ENCODE measurements at places on chromosomes 4 and X.
A peak's percentile ranks its signal among the peaks of the same experiment; 100 is the strongest.

- DNase-seq: no peak
Measured at GRCh38 chr4:7124689-7125442, 57.0 kb upstream of the GRPEL1 start.

DNA sequence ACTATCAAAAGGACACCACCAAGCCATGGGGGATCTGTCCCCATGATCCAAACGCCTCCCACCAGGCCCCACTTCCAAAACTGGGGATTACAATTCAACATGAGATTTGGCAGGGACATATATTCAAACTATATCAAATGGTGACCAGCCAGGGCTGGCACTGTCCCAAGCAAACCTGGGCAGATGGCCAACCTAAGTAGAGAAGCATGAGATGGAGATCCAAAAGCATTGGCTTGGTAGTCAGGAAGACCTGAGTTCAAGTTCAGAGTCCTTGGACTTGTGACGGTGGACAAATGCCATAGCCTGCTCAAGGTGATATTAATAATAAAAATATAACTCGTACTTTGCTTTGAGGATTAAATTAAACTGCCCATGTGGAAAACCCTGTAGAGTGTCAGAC lies 79.2 kb upstream of the HS3ST1 start:
- DNase-seq: peak; percentile 28

GRCh38 chrX:47321386-47321785 lies 49.0 kb upstream of the ZNF157 start:
- DNase-seq: no peak

DNA sequence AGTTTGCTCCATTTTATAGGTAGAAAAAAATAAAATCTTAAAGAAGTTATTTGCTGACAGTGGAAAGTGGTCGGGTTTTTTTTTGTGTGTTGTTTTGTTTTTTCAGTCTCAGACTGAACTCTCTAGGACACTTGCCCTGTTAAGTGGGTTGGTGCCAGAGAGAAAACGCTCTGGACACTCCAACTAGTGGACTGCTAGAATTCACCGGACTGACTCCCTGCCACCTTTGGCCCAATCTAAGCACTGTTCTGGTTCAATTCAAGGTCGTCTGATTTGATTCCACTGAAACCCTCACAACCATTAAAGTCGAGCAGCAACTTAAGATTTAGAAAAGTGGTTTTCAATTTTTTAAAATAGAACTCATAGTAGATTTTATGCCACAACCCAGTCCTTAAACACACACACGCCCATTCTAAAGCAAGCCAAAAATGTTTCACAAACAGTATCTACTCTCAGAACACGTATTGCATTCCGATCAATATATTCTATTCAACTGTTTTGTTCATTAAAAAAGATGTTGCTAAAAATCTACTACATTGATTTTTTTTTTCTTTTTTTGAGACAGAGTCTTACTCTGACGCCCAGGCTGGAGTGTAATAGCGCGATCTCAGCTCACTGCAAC lies 27.3 kb downstream of the RWDD4 start:
- no peak for DNase-seq

- no peak for DNase-seq
Measured at GRCh38 chr4:125760201-125760819, 445.6 kb downstream of the FAT4 start.

DNA sequence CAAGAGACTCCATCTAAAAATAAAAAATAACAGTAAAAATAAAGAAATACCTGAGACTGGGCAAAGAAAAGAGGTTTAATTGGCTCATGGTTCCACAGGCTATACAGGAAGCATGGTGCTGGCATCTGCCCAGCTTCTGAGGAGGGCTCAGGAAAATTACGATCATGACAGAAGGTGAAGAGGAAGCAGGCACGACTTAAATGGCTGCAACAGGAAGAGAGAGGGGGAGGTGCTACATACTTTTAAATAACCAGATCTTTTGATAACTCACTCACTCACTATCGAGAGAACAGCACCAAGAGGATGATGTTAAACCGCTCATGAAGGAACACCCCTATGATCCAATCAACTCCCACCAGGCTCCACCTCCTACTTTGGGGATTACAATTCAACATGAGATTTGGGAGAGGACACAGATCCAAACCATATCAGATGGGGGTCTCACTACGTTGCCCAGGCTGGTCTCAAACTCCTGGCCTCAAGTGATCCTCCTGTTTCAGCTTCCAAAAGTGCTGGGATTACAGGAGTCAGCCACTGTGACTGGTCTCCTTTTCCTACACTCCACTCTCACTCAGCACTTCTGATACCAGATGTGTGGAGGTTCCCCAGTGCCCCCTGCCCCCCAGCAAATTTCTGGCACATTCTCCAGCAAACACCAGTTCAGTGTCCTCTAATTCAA lies 11.9 kb upstream of the ZNF157 start:
- DNase-seq: no peak

- DNase-seq: no peak
Measured at GRCh38 chrX:124395145-124395880, 49.0 kb downstream of the SH2D1A start.

DNA sequence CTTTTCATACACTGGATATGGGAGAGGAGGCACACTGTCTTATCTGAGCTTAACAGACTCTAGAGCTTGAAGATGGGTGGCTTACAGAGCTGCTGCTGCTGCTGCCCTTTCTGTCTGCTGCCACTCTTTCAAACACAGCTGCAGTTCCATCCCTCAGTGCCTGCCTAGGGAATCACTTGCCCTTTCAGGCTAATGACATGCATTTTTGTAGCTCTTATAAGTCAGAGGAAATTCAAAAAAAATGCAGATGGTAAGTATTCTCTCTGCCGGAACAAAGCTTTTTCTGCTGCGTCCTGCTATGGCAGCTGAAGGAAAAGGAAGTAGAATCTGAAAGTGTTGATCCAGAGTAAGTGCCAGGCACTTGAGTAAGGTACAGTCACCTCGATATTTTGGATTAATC lies 460.4 kb upstream of the DIAPH2 start:
- DNase-seq: no peak

DNA sequence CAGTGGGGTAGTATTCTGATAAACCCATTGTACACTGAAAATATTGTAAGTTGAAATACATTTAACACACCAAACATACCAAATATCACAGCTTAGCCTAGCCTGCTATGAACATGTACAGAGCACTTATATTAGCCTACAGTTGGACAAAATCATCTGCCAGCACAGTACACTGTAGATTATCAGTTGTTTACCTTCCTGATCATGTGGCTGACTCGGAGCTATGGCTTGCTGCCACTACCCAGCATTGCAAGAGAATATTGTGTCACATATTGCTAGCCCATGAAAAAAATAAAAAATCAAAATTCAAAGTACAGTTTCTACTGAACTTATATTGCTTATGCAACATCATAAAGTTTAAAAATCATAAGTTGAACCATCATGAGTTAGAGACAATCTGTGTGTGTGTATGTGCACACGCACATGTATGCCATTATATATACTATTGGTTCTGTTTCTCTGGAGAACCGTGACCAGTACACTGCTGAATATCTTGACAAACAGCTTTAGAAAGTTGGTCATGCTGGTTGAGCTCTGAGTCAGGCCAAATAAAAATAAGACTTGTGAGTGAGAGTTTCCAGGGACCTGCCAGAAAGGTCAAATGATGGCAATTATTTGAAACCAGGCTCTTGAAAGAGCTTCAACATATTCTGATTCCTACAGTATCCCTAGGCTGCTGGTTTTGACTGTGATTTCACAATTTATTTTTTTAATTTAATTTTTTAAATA lies 238.5 kb downstream of the PRR32 start:
- DNase-seq: no peak

- DNase-seq: no peak
Measured at GRCh38 chr4:121796283-121796682, 4.8 kb upstream of the EXOSC9 start.
